Left ventricle myocardium inferior (tissue), 1 donor: ENCODE measurements at places on chromosomes 13 and 19. TPM values are rescaled to one million over a fixed set of nuclear protein-coding genes. Genes with fewer than 3 reads are reported as not detected.

DNA sequence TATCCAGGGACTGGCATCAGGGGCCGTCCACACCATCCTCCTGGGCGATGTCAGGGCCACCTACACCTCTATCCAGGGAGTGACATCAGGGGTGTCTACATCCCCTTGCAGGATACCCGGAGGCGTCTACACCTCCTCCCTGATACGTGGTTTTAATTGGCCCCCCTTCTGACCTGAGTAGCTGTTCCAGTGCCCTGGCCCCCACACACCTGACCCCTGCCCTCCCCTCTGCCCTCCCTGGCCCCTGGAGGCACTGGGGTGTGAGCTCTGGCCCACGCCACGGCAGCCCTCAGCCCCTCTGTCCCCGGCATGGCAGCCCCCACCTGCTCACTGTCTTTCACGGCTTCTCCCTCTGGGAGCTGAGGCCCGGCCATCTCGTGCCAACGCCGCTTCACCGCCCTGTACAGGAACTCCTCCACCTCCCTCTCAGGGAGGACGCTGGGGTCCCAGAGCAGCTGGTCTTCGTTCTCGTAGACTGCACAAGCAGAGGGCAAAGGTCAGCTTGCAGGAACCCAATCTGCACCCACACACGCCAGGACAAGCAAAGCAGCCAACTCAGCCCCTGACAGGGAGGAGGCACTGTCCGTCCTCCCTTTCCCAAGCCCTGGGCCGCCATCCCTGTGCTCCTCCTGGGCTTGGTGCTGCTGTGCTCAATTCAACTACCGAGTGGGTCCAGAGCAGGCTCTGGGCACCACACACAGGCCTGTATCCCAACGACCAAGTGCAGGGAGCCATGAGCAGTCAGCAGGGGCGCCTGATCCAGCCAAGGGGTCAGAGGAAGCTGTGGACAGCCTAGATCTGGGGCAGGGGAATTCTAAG lies 22.2 kb upstream of the PLPP2 start:
- no peak for DNase-seq

GRCh38 chr13:42101821-42102585 lies 53.6 kb downstream of the DGKH start:
- DNase-seq = peak; percentile 20

DNA sequence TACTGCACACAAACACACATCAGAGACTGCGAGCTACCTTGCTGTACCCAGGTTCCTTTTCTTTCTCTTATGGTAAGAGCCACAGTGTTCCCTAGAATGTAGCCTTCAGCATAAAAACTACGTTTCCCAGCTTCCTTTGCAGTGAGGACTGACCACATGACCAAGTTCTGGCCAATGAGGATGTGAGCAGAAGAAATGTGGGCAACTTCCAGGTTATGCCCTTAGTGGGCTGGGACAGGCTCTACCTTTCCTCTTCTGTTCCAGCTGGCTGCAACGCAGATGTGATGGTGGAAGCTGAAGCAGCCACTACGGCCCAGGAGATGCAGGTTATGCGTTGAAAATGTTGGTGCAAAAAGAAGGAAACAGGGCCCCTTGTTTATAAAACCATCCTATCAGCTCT lies 27.5 kb downstream of the VRK3 start:
- no peak for DNase-seq

ZIC5 gene
- not detected for total RNA-seq

GRCh38 chr13:37123337-37123736 lies 17.9 kb upstream of the CSNK1A1L start:
- DNase-seq = no peak

- DNase-seq = no peak
These were observed 178.8 kb downstream of the KATNAL1 start for GRCh38 chr13:30128591-30128990.

DNA sequence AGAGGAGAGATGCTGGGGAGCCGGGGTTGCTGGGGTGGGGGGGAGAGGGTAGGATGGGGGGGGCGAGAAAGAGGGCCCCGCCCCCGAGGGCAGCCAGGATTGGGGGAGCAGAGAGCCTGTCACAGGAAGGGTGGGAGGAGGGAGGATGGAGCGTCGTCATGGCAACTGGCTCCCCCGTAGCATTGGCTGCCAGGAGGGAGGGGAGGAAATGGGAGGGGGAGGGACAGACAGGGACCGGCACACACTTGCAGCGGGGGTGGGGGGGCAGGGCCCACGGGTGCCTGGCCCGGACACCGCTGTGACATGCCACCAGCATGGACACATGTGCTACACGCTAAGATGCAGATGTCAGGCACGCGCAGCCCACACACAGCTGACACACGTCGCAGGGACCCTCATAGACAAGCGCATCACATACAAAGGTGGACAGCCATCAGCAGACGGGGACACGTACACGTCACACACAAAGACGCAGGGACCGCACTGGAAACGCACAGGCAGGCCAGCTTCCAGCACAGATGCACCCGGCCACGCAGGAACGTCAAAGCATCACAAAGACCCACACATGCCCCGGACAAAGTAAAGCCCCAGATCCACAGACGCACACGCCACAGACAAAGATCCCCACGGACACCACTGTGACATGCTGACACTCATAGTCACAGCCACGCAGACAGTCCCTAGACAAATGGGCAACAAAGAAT lies at the start of gene LMTK3:
Gene LMTK3 (minus strand): TSS at position 36 of the 704 bp plus-strand sequence. CDS start 259 bp downstream, outside the sequence.
- DNase-seq = no peak
